ENCODE measurements at places on chromosomes 11 and 22.

GRCh38 chr11:70418130-70418529 lies 19.8 kb downstream of the CTTN start:
- no peak for DNase-seq

- DNase-seq = no peak
Observed at GRCh38 chr11:11411401-11411985, 58.4 kb upstream of the CSNK2A3 start.

DNA sequence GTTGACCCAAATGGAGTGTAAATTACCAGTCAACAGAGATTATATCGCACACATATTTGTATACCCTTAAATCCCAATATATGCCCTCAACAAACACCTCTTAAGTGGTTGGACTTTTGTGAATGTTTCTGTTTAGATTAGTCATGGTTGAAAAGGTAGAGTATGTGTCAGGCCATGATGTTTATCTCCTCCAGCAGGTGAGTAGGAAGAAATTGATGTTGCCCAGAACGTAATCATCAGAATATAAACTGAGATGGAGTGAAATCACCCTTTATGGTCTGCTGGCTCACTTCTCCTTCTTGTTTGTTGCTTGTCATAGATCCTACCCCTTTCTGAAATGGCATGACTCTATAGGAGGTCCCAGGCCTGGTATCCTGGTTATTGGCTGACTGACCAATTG lies 431.8 kb downstream of the ETS1 start:
- no peak for DNase-seq

- no peak for DNase-seq
Observed at GRCh38 chr11:64121663-64122410, 44.1 kb downstream of the MACROD1 start.

DNA sequence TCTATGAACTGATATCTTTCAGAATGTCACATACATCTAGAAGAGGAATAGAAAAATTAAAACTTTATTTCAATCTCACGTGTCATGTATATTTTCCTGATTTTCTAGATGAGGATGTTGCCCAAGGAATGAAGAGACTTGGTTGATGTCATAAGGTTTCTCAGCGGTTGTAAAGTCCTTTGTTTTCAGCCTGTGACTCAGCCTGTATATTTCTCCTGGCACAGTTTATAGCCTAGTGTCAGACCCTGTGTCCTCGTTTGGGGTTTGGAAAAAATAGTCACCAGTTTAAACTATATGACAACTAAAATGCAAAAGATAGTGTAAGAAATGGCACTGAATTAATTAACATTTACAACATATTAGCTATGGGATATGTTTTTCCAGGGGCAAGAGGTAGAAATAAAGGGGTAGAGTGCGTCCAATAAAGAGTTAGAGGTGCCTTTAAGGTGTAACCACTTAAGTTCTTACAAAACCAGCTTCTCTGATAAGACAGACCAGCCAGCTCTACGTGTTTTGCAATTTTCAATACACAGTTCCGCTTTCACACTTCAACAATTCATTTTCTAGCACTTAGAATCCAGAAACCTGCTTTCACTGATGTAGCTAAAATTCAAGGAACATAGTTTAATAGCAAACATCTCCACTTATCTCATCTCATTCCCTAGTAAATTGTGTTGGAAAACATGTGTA lies 1432.6 kb upstream of the TENM4 start:
- no peak for DNase-seq

- DNase-seq = no peak
Observed at GRCh38 chr11:36007127-36007655, 63.3 kb downstream of the LDLRAD3 start.

- DNase-seq = no peak
Observed at GRCh38 chr11:96482193-96482592, 92.4 kb downstream of the JRKL start.

- DNase-seq = no peak
Observed at GRCh38 chr22:28441720-28442263, 237.8 kb downstream of the TTC28 start.

DNA sequence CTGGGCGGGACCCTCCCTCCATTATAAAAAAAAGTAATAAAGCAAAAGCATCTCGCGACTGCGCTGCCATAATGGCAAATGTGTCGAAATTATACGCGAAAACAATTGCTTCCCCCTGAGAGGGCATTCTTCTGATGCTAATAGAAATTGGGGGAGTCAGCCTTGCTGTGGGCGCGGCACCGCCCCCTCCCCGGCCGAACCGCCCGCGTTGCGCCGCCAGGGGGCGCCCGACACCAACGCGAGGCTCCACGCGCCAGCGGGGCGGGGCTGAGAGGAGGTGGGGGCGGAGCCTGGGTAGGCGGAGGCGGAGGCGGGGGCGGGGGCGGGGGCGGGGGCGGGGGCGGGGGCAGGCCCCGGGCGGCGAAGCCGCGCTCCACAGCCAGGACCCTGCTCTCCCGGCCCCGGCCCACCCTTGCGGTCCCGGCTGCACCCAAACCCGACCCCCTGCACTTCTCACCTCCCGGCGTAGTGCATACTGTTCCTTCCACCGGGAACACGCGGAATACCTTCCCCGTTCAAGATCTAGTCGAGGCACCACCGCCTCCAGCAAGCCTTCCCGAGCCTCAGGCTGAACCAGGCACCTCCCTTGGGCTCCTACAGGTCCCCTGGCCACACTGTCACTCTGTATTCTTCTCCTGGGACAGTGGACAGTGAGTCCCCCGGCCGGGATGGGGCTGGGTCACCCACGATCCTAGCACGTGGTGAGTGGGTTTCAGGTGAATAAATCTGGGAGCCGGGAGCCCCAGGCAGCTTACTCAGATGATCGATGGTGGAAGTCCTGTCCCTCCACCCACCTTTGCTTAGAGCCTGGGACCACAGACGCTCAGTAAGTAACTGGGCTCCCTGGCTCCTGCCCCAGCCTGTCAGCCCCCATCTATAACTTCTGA lies 15.5 kb upstream of the UPK3A start:
- DNase-seq = peak; percentile 88

DNA sequence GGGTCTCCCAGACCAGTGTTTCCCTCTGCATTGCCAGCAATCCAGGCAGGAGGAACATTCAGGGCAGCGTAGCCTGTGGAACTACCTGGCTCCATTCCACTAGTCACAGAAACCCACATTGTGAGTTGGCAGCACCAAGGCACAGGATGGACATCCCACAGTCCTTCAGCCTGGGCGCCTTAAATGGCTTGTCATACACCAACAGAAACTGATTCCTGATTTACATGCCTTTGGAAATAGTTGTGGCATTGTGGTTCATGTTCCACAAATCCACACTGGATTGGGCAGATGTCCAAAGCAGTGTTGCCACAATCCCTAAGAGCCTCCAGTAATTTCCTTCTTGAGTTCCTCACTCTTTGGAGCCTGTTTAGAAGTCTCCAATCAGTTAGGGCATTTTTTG lies 225.6 kb downstream of the BLID start:
- DNase-seq = no peak

- DNase-seq = no peak
Observed at GRCh38 chr11:134599299-134599771, 187.3 kb upstream of the B3GAT1 start.

- peak; percentile 81 for DNase-seq
Observed at GRCh38 chr11:103035791-103036434, 56.0 kb downstream of the DCUN1D5 start.

GRCh38 chr22:20542736-20543135 lies 35.3 kb downstream of the MED15 start:
- no peak for DNase-seq

DNA sequence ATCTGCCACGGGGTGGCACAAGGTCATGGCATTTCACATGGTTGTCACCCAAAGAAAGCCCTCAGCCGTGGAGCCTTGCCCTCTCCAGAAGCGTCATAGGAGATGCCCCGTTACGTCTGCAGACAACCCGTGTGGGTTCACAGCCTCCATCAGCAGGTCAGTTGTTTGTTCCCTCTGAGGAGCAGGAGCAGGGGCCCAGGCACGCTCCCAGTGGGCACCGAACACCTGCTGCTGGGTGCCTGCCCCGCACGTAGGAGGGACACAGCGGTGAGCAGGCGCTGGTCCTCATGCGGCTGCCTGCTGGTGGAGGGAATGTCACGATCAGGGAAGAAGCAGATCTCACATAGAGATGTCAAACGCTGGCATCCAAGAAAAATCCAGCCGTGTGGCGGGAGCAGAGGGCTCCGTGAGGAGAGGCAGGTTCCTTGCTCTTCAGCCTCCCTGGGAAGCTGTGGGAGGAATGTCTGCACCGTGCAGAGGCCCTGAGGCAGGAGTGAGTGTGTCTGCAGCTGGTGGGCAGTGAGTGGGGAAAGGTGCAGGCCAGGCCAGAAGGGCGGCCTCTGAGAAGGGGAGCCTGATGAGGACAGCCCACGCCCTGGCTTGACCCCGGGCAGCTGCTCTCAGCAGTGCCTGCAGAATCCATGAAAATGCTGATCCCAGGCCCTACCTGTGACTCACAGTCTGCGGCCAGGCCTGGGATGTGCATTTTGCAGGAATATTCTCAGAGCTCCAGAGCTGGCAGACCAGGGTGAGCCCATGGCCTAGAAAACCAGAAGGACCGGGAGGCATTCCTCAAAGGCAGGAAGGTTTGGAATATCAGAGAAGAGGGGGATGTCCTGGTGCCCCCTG lies 36.4 kb upstream of the TH start:
- DNase-seq = no peak

DNA sequence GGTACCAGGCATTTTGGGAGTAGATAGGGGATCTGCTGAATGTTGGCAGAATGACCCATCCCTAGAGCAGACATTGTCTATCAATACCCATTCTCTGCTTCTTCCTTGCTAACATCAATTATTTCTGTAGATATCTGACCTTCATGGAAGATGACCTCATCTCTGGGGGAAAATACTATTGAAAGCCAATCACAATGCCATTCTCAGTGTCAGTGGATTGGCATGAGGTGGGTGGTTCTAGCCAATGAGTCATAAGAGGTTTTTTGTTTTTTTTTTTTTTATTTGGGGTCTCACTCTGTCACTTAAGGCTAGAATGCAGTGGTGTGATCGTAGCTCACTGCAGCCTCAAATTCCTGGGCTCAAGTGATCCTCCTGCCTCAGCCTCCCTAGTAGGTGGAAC lies 42.5 kb downstream of the SNX19 start:
- no peak for DNase-seq

- DNase-seq = no peak
Observed at GRCh38 chr11:704781-705645, 1.0 kb upstream of the EPS8L2 start.

- DNase-seq = no peak
Observed at GRCh38 chr11:130418756-130419155, 9.7 kb downstream of the ADAMTS8 start.

- peak; percentile 39 for DNase-seq
Observed at GRCh38 chr11:47861728-47862127, 13.6 kb upstream of the NUP160 start.

DNA sequence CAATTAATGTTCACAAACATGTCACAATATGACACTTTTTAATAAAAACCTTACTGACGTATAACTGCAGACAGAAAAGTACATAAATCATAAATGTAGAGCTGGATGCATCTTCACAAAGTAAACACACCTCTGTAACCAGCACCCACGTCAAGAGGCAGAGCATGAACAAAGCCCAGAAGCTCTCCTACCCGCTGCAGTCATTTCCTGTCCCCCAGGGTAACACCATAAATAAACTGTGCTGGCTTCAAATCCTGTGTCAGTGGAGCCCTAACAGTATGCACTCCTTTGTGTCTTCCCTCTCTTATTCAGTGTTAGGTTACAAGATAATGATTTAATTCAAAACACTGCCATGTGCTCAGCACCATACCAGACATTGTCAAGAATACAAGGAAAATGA lies 5.7 kb downstream of the SYT13 start:
- no peak for DNase-seq

DNA sequence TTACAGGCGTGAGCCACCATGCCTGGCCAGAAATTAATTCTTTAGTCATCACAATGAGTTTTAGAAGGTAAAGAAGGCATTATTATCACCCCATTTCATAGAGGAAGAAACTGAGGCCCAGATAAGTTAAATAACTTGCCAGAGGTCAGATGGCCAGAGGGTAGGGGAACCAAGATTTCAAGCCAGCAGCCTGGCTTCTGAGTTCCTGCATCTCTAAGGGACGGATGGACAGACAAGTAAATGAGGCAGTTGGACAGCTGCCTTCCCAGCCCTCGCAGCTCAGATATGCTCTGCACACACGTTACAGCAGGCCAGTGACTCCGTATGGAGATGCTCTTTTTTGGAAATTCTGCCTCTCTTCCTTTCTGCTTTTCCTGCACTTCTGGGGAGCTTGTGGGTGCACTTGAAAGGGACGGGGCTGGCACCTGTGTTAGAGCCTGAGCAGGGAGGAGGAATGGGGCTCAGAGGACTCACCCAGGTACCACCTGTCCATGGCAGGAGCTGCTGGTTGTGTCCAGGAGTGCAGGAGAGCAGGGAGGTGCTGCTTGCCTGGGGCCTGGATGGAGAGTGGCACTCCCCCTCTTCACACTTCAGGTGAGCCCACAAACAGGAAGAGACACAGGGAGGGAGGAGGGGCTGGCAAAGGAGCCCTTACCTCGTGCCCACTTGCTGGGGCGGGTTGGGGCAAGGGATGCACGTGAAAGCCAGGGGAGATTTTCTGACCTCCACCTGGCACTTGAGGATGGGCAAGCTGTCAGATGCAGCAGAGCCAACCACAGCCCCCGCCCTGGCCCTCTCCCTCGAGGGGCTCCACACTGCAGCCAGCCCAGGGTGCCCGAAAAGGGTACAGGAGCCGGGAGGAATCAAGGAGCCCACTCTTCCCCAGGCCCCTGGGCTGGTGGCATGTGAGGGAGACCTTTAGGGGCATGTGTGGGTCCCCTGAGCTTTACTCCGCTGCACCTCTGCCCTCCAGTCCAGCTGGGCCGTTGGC lies 3.3 kb upstream of the FXYD2 start:
- peak; percentile 32 for DNase-seq

- DNase-seq = no peak
Observed at GRCh38 chr11:85855341-85855656, at the start of gene CCDC83. Gene CCDC83, plus strand, starts transcription at chr11:85855383. Its CDS starts 9,741 bp downstream, at chr11:85865124.

GRCh38 chr11:126518972-126519690 lies 163.6 kb downstream of the ST3GAL4 start:
- DNase-seq = no peak

GRCh38 chr11:2975594-2975993 lies 16.5 kb downstream of the NAP1L4 start:
- peak; percentile 58 for DNase-seq

GRCh38 chr11:111528557-111528956 lies 12.0 kb upstream of the LAYN start:
- DNase-seq = peak; percentile 18

GRCh38 chr22:26476705-26477340 lies 6.8 kb downstream of the HPS4 start:
- DNase-seq = no peak

DNA sequence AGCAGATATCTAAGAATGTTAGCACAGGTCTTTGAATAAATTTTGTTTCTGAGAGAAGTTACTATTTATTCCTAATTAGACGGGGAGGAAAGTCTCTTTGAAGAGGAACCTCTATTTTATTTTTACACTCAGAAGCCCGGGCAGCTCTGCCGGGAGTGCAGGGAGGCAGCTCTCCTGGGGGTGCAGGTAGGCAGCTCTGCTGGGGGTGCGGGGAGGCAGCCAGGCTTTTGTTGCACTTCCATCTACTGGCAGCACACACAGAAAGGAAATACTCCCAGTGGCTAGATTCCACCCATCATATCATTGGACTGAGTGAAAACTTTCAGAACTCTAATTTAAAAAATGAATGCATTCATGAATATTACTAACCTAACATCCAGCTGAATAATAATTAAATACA lies 24.6 kb downstream of the OR10A6 start:
- DNase-seq = no peak
